Esophagus squamous epithelium (tissue), 5 donors: ENCODE measurements at places on chromosomes 5 and 9.

- H3K4me3 ChIP-seq = no peak overlapping the region
- no peak for DNase-seq
- no peak overlapping the region for H3K27ac ChIP-seq
- no peaks in the 10 kb centered on the region for H3K36me3 ChIP-seq
- H3K27me3 ChIP-seq = no peaks in the 10 kb centered on the region
- peaks cover 5% of the 10 kb centered on the region for H3K4me1 ChIP-seq
Observed at GRCh38 chr5:31641575-31641974, 2.6 kb downstream of the PDZD2 start.

- no peaks in the 10 kb centered on the region for H3K4me1 ChIP-seq
- no peaks in the 10 kb centered on the region for H3K36me3 ChIP-seq
- DNase-seq = no peak
- H3K27me3 ChIP-seq = no peaks in the 10 kb centered on the region
Observed at GRCh38 chr5:167348251-167348926, 943.1 kb upstream of the WWC1 start.

DNA sequence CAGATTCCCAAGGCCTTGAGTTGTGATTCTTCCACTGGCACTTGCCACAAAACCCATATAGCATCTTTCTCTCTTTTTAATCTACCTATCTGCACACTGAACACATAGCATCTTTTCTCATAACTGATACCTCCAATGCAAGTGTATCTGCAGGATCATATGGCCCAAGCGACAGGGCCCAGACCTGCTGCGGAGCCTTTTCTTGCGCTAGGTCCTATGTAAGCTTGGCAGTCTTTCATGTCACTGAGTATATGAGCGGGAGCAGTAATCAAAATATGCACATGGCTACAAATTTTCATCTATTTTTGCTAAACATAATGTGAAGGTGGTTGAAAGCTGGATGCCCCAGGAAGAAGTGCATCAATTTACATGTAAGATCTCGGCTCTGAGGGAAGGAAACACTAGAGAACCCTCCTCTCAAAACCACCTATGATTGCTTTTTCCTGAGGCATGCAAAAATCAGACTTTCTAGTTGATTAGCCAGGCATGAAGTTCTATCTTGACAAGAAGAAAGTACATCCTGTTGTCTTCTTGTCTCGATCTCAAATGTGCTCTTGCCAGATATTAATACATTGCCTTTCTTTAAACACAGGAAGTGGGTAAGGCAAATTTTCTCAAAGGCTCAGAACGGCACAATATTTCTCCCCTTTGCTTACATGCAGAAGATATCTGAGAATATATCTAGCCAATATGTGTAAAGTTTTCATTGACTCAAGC lies 26.9 kb upstream of the CEMIP2 start:
- no peaks in the 10 kb centered on the region for H3K27me3 ChIP-seq
- H3K36me3 ChIP-seq = no peaks in the 10 kb centered on the region
- H3K4me1 ChIP-seq = no peaks in the 10 kb centered on the region
- H3K27ac ChIP-seq = peak overlapping the region; percentile 38
- DNase-seq = no peak
- no peak overlapping the region for H3K4me3 ChIP-seq

GRCh38 chr9:35664531-35665470 lies at the start of gene ARHGEF39:
ARHGEF39 (minus strand) TSS chr9:35665195; CDS start chr9:35665169, 26 bp downstream.
- no peaks in the 10 kb centered on the region for H3K27me3 ChIP-seq
- peaks cover 26% of the 10 kb centered on the region for H3K36me3 ChIP-seq
- H3K4me1 ChIP-seq = peaks cover 9% of the 10 kb centered on the region
- peak within 1 kb of the TSS; percentile 68 for H3K4me3 ChIP-seq

GRCh38 chr5:86175224-86175623 lies 442.5 kb upstream of the COX7C start:
- H3K4me1 ChIP-seq = no peaks in the 10 kb centered on the region
- no peak overlapping the region for H3K27ac ChIP-seq
- H3K36me3 ChIP-seq = no peaks in the 10 kb centered on the region
- DNase-seq = no peak
- no peak overlapping the region for H3K4me3 ChIP-seq

DNA sequence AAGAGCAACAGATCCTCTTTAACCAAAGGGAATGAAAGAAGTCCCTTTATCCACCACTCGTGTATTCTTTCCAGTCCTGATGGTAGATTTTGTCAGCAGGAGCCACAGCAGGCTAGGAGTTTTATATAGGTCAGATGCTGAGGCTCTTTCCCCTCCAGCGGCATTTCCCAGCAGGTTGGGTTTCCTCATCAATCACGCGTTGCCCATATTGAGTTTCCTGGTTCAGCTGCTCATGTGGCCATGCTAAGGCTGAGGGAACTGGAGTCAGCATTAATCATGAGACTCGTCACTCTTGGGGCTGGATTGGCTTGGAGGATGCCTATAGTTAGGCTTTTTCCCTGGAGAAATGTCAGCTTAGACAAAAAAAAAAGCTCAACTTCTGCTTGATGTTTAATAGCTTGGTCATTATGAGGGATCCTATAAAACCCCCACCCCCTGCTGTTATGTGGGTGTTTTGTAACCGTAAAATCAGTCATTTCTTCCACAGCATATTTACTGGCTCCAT lies 193.4 kb upstream of the GAS1 start:
- no peaks in the 10 kb centered on the region for H3K36me3 ChIP-seq
- H3K27ac ChIP-seq = no peak overlapping the region
- no peaks in the 10 kb centered on the region for H3K27me3 ChIP-seq
- H3K4me3 ChIP-seq = no peak overlapping the region
- no peaks in the 10 kb centered on the region for H3K4me1 ChIP-seq
- DNase-seq = no peak

DNA sequence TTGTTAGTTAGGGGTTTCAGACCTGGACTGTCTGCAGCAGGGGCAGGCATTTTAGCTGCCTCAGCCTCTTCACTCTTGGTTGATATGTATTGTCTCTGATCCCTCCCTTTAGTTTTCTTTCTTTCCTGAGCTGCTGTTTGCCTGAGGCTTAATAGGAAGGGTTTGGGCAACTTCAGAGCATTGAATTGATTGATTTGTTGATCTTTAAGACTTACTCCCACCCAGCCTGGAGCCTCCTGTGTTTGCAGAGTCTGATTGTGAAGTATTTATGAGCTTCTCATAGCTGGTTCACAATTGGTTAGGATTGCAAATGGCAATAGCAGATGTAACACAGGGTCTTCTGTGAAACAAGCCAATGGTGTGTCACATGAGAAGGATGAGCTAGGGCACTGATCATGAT lies 671.8 kb upstream of the SEMA6A start:
- H3K27me3 ChIP-seq = no peaks in the 10 kb centered on the region
- H3K4me3 ChIP-seq = no peak overlapping the region
- no peaks in the 10 kb centered on the region for H3K36me3 ChIP-seq
- DNase-seq = no peak
- no peaks in the 10 kb centered on the region for H3K4me1 ChIP-seq

DNA sequence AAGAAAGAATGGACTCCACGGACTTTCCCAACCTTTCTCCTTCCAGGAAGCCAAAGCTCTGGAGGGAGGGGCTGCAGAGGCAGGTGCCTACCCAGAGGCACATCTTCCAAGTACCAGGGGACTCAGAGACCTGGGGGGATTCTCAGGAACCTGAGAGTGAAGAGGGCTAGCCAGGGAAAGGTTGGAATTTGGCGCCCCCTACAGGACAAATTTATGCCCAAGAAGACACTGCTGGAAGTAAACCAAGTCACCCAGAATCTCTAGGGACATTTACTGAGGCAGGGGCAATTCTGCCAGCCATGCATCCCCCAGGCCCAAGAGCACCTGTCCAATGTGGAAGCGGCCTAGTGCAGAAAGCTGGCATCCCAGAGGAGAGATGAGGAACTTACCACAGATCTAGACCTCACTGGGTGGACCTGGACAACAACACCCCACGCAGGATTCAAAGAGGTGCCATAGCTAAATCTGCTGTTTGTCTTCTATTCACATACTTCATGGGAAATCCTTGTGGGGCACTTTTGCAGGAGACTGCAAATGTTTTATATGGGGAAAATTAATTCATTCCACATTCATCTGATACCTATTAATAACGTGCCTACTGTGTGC lies 25.9 kb upstream of the IDNK start:
- H3K4me3 ChIP-seq = no peak overlapping the region
- no peaks in the 10 kb centered on the region for H3K4me1 ChIP-seq
- H3K27ac ChIP-seq = no peak overlapping the region
- H3K36me3 ChIP-seq = no peaks in the 10 kb centered on the region

DNA sequence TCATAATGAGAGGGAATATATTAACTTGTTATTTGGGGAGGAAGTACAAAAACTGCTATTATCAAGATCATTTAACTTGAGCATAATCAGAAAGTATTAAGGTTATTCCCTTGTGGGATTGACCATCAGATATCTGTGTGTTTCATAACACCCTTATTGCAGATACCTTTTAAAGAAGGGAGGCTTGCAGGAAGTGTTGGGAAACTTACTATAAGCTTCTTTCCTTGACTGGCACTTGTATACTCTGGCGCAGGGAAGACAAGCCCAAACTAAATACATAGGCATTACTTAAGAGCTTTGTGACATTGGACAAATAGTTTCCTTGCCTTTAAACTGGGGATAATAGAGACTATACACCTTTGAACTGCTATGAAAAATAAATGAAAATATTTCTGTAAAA lies 50.9 kb downstream of the PIK3R1 start:
- H3K4me3 ChIP-seq = no peak overlapping the region
- peaks cover 91% of the 10 kb centered on the region for H3K4me1 ChIP-seq
